ENCODE measurements at places on chromosomes 12 and 14.

DNA sequence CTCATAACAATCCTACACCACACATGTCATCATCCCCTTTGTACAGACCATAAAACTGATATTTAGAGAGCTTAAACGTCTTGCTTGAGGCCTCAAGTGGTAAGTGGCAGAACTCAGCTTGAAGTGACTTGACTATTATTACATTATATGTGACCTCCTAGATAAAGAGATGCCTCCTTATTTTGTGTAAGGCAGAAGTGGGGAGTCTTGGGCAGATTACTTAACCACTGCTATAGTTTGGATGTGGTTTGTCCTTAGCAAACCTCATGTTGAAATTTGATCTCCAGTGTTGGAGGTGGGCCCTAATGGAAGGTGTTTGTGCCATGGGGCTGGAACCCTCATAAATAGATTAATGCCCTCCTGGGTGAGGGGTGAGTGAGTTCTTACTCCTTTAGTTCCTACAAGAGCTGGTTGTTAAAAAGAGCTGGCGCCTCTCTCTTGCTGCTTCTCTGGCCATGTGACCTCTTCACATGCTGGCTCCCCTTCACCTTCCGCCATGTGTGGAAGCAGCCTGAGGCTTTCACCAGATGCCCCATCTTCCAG, 37.4 kb downstream of the RCOR1 start:
- no peak for DNase-seq

GRCh38 chr14:95487669-95488084, 28.8 kb downstream of the SYNE3 start:
- DNase-seq, result no peak

DNA sequence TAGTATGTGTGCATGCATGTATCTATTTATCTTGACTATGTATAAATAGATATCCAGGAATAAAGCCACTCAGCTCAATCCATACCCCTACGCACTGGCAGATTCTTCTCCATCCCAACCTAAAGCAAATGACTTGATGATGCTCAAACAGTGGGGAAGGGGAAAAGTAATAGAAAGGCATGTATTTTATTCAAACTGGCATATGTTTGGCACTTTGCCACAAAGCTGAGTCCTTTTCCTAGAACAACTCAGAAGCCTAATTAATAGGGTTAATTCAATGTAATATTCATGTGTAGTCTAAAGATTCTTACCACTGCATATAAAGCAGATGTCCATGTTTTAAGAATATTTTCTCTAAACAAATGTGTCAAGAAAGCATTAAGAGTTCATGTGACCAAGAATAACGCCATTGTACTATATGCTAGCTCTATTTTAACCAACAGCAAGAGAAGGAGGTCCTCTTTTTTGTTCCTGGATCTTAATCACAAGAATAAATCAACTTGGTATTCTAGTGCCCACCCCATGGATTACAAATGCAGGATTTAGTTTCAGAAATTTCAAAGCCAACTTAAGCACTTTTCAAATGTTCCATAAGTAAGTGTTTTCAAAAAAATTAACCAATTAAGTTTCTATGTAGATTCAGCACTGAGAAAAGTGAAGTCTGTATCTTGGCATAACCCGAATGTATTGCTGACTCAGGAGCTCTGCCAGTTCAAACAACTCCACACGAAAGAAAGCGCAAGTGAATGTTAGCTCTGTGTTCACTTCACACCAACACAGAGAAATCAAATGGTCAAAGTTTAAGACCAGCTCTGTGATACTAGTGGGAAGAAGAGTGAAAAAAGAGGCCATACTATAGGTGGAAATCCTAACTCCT, 233.6 kb downstream of the MED13L start:
- DNase-seq, result no peak

DNA sequence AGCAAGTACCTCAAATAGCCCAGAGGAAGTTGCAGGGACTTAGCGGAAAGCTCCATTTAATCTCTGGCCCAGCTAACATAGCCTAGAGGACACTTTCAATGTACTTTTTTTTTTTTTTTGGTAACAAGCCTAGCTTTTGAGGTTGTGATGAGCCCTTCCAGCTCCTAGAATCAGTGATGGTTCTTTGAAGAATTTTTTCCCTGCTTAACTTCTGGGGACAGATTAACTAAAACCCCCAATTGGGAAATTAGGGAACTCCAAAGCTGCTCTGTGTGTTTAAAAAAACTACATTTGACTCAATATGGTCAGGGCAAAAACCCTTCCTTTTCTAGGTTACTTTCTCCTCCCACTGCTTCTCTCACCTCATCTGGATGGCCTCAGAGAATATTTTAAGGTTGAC, 23.9 kb upstream of the ITGA5 start:
- DNase-seq, result no peak

DNA sequence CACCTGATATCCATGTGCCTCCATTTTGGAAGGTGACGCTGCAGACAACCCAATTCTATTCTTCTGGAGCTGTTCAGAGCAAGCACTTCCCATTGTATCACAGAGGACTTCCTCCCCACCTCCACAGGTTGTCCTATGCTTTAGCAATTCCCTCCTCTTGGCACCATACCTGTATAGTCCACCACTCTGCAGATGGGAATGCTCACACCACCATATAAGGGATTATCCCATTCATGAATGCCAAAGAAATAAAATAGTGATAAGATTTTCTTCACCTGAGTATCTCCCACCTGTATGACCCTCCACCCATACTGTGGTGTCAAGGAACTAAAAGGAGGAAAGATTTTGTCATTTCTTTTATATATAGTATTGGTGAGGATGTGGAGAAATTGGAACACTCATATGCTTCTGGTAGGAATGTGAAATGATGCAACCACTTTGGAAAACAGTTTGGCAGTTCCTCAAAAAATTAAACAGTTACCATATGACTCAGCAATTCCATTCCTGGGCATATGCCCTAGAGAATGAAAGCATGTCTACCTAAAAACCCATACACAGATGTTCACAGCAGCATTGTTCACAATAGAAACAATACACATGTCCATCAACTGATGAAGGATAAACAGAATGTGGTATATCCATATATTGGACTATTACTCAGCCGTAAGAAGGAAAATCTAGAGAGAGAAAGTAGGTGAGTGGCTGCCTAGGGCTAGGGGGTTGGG, 75.2 kb downstream of the FIGNL2 start:
- no peak for DNase-seq

DNA sequence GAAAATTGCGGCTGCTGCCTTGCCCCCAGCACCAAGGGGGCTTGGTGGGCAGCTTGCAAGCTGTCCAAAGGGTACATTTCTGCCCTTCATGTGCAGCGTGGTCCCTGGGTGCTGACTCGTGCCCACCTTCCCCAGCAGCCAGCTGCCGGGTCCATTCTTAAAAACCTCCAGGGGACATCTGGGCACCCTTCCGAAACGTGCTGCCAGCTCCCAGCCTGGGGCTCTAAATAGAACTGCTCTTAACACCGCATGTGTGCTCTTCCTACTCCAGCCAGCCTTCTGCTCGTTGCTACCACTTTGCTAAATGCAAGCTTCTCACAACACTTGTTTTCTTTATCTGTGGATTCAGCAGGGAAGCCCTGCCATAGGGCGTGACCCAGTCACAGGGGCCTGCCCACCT, 66.0 kb downstream of the RIMBP2 start:
- DNase-seq, result no peak
